Amniotic epithelial cell (primary cell): ENCODE measurements at places on chromosomes 1 and 21.

DNA sequence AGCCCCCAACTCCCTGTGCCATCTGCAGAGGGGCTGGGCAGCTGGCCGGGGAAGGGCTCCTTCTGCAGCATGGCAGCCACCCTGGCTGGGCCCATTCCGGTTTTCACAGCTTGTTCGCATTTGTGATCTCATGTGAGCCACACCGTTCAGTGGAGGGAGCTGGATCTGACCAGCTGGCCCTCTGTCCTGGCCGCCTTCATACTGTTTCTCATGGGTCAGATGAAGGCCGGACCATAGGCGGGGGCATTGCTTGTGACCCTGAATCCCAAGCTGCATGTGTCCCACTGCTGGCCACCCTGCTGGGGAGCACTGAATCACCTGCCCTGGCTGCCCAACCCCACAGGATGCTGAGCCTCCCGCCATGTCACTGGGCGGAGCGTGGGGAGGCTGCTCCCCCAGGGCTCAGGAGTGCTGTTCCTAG lies 36.4 kb upstream of the PRSS38 start:
- no peak for DNase-seq

DNA sequence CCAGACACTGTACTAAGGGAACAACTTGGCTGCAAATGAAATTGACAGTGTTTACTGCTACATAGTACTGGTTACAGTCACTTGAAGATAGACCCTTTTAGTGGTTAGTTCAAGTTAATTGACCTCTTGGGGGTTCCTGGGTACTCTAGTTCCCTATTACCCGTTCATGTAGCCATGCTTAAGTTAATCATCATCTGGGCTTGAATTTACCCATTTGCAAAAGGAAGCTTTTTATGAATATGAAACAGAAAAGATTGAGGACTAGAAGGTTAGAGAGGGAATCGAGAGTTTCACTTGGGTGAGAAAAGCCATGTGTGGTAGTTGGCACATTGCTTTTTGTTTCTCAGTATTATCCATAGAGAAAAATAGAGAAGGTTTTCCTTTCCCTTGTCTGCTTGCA lies 2.7 kb downstream of the MIA3 start:
- DNase-seq = no peak

DNA sequence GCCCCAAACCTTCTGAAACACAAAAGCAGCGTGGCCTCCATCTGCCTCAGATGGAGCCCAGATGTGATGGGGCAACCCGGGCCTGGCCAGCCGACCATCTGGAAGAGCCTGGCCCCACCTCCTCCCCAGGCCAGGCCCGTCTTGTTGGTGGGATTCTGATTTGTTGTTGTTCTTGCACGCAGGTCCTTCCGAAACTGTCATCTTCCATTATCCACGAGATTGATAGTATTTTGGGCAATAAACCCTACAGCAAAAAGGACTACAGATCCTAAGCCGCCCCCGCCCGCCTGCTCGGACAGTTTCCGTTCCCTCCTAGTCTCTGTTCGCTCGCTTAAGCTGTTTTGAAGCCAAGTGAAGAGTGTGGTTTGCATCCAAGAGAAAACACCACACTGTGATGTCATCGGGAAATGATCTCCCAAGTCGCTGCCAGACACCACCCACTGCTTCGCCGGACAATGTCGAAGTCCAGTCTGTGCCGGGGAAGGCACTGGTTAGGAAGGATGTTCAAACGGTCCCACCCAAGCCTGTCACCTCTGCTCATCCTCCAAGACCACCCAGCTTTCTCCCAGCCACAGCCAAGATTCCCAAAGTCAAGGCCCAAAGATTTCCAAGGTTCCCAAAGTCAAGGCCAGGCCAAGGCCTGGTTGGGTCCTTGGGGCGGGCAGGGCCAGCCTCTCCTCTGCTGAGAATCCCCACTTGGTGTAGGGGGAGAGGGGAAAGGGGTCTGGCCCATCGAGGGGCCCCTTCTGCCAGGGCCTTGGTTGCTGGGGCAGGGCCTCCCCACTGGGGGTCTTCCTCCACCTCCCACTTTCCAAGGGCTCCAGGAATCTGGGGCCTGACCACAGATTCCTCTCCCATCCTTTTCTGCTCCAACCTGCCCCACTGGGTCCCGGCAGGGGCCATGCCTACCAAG lies 52.9 kb downstream of the KCNAB2 start:
- no peak for DNase-seq

GRCh38 chr1:23050201-23050600 lies 30.9 kb downstream of the KDM1A start:
- DNase-seq = no peak

- no peak for DNase-seq
Measured at GRCh38 chr1:24157918-24158481, 15.1 kb upstream of the IL22RA1 start.

GRCh38 chr1:94863919-94864318 lies 43.8 kb downstream of the SLC44A3 start:
- peak; percentile 94 for DNase-seq

DNA sequence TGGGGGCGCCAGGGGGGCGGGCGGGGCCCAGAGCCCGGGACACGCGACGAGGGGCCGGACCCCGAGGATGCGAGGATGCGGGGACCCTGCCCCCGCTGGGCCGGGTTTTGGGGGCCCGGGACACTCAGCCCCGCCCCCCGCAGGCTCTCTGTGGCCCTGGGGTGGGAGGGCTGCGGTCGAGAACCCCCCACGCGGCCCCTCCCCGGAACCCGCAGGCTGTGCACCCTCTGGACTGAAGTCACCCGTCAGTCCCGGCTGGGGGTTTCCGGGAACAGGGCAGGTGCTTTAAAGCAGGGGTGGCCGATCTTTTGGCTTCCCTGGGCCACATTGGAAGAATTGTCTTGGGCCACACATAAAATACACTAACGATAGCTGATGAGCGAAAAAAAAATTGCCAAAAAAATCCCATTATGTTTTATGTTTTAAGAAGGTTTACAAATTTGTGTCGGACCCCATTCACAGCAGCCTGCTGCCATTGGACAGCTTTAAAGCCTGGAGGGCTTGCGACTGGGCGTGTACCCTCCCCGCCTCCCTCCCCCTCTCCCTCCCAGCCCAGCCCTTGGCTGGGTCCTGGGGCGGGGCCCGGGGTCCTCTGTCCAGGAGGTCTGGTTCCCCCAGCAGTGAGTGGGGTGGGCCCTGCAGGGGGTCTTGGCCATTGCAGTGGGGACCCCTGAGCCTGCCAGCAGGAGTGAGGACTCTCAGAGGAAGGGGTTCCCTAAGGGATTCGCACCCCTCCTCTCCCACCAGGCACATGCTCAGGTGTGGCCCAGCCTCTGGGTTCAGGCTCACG lies 21.6 kb upstream of the C1orf159 start:
- no peak for DNase-seq

DNA sequence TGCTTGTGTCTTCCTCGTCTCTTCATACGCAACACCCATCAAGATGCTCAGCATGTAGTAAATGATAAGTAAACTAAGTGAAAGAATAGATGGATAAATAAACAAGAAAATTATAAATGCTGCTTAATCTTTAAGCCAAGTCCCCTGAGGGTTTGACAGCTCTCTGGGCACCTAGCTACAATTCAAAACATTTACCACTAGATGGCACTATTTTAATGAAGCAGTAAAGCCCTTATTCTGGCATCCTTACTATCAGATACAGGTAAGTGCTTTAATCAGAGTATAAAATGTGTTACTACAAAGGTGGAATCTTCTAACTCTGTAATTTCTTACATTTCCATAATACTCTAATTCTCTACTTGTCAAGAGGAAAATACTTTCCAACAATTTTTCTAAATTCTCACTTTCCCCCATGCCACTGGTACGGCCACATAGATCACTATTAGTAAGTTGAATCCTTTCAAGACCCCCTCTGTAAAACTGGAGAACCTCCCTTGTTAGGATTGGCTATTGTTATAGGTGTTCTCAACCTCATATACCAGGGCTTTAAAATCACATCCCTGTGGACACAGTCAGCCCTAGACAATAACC lies 137.8 kb downstream of the BARHL2 start:
- peak; percentile 31 for DNase-seq

DNA sequence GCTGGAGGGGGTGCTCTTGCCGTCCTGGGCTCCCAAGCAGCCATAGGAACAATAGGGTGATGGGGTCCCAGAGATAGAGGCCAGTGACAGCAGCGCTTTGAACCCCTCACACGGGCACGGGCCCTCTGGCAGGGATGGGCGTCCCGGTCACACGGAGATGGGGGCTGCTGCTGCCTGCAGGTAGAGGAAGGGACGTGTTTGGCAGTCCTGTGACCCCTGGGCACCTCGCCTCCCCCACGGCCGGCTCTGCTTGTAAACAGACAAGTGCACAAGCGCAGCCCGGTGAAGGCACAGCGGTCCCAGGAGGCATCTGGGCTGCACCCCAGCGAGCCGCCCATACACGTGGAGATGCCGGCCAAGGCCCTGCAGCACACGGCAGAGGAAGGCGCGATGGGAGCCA lies 36.5 kb upstream of the PDE9A start:
- no peak for DNase-seq

- DNase-seq = no peak
Measured at GRCh38 chr1:5826601-5827000, 165.6 kb downstream of the NPHP4 start.

- DNase-seq = no peak
Measured at GRCh38 chr1:5752746-5753548, 239.3 kb downstream of the NPHP4 start.

DNA sequence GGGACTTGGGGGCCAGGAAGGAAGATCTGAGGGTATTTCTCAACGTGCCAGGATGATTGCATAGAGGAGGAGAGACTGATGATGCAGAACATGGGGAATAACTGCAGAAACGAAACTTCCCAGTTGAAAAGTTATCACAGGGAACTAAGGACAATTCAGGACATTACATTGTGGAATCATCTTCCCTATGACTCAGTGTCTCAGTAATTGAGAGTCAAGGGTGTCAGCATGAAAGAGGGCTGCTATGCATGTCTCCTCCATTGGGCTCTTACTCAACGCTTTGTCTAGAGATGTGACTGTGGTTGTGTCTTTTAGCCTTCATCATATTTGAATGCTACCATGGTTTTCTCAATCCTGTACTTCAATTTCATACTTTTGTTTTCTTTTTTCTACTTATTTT lies 48.9 kb upstream of the PTGFR start:
- DNase-seq = no peak

DNA sequence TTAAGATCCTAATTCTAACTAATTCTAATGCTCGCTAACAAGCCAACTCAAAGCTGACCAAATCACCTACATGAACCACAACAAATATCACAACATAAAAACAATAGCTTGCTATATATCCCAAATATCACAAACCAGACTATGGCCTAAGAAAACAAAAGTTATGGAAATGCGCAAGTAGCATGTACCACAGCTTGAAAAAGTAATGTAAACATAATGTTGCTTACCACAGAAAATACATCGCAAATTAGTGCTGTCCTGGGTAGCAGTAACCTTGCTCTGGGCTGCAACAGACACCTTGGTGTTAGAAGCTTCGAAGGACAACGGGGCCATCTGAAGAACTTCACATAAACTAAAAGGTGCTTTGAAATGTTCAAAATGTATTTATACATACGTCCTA lies 107.4 kb upstream of the LBR start:
- DNase-seq = no peak

- no peak for DNase-seq
Measured at GRCh38 chr1:109475261-109475660, 8.4 kb upstream of the ATXN7L2 start.

GRCh38 chr1:173064011-173064410 lies 13.3 kb upstream of the TNFSF18 start:
- peak; percentile 20 for DNase-seq

- peak; percentile 95 for DNase-seq
Measured at GRCh38 chr1:35555601-35556477, 1.4 kb downstream of the KIAA0319L start.

GRCh38 chr1:220217383-220217988 lies 54.8 kb downstream of the RAB3GAP2 start:
- no peak for DNase-seq

GRCh38 chr1:238439511-238439910 lies 548.8 kb upstream of the ZP4 start:
- no peak for DNase-seq

GRCh38 chr1:21913763-21914162 lies 23.3 kb downstream of the HSPG2 start:
- DNase-seq = no peak

DNA sequence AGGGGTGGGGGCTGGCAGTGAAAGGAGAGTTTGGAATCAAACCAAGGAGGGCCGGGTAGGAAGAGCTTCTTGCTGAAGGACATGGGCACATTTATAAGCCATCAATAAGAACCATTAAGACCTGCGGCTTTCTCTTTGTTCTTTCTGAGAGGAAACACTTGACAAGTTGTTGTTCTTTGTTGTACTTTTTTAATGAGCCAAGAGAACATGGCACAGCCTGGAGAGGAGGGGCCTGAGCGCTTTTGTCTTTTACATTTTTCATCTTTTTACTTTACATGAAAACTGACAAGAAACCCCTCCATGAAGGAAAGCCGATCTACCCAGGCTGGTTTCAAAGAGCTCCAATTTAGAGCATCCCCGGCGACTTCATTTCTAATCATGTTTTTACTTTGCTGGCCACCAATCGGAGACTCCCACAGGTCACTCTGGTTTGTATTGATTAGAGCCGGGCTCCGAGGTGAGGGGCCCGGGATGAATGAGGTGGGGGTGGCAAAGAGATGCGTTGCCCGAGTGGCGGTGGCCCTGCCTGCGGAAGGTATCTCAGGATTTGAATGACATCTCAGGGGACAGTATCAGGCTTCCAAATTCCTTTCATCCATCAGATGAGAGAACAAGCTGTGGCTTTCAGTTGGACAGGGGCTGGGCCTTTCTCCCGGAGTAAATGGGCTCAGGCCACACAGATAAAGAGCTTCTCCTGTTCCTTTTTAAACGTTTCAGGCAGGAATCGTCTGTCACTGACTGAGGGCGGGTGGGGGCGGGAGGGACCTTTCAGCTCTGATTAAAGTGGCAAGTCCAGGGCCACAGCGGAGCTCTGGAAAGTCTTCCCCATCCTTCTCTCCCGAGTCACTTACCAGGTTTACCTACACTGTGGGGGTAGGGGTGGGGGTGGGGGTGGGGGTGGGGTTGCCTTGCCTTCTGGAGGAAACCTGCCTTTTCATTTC lies 138.8 kb upstream of the ARHGEF16 start:
- DNase-seq = no peak

GRCh38 chr1:248752161-248753028 lies 3.2 kb downstream of the LYPD8 start:
- no peak for DNase-seq

DNA sequence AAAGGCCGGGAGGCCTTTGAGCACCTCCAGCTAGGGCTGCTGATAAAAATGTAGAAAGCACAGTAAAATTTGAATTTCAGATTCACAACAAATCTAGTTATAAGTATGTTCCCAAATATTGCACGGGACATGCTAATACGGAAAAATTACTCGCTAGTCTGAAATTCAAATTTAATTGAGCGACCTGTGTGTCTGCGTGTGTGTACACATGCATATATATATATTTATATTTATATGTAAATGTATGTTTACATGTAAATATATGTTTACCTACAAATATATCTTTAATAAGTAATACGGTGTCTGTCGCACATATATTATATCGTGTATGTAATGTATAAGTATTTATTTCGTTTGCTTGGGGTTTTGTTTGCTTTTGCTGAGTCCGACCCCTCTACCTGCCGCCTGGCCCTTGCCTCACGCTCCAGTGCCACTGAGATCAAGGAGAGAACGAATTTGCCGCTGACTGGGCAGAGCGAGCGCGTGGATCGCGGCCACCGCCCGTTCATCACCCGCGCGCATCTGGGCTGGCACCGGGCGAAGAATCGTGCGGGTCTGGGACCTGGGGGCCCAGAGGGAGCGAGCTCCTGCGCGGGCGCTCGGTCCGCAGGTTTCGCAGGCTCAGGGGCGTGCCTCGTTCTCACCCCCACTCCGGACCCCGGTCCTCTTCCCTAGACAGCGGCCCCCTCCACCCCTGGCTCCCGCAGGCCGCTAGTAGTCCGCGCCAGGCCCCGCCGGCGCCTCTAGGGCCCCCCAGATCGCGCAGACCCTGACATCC lies 534 bp upstream of the WRAP73 start:
- no peak for DNase-seq

- no peak for DNase-seq
Measured at GRCh38 chr21:44828362-44829056, 10.6 kb upstream of the SUMO3 start.
